Lower lobe of right lung (tissue), 2 donors: ENCODE measurements at places on chromosomes 7 and 10. TPM values are rescaled to one million over a fixed set of nuclear protein-coding genes. Genes with fewer than 3 reads are reported as not detected.

GRCh38 chr7:143419880-143420279 is 11.2 kb upstream of the EPHA1 start:
- H3K4me1 ChIP-seq: peaks cover 6% of the 10 kb centered on the region
- no peak overlapping the region for H3K27ac ChIP-seq
- H3K27me3 ChIP-seq: no peaks in the 10 kb centered on the region
- no peak for DNase-seq
- H3K4me3 ChIP-seq: no peak overlapping the region

DNA sequence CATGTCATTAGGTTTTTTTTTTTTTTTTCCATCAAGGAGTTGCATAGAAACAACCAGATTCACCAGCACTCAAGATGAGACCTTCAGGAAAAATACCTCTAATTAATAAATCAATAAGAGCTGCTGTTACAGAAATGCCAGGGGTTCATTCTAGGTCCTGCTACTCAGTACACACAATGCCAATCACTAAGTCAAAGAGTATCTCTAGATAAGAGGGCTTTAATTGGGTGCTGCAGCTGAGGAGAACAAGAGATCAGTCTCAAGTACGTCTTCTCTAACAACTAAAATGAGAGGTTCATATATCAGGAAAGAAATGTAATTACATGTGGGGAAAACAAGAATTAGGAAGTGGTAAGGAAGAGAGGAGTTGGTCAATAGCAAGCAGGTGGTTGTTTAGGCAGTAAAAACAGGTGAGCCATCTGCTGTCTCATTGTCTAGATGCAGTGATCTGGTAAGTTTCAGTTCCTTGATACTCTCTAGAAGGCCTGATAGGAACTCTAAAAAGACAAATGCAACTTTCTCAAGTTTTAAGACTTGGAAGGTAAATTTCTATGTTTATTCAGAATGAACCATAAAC is 272.9 kb upstream of the ZWINT start:
- H3K4me1 ChIP-seq: no peaks in the 10 kb centered on the region
- no peak for DNase-seq
- no peak overlapping the region for H3K27ac ChIP-seq
- no peaks in the 10 kb centered on the region for H3K27me3 ChIP-seq
- no peak overlapping the region for H3K4me3 ChIP-seq
- no peaks in the 10 kb centered on the region for H3K36me3 ChIP-seq

- no peaks in the 10 kb centered on the region for H3K27me3 ChIP-seq
- H3K4me1 ChIP-seq: no peaks in the 10 kb centered on the region
- DNase-seq: peak; percentile 51
- H3K36me3 ChIP-seq: peaks cover 51% of the 10 kb centered on the region
These were observed 112.0 kb downstream of the NEURL1 start for GRCh38 chr10:103605359-103606096.

GRCh38 chr10:69315610-69316312 is 37.5 kb downstream of the HK1 start:
- H3K36me3 ChIP-seq: no peaks in the 10 kb centered on the region
- H3K27me3 ChIP-seq: no peaks in the 10 kb centered on the region
- H3K4me3 ChIP-seq: no peak overlapping the region

- H3K36me3 ChIP-seq: peaks cover 5% of the 10 kb centered on the region
- no peak overlapping the region for H3K4me3 ChIP-seq
- H3K4me1 ChIP-seq: peaks cover 79% of the 10 kb centered on the region
- no peak overlapping the region for H3K27ac ChIP-seq
- no peaks in the 10 kb centered on the region for H3K27me3 ChIP-seq
These were observed 128.4 kb downstream of the NRBF2 start for GRCh38 chr10:63261496-63261895.

- no peak for DNase-seq
- no peak overlapping the region for H3K4me3 ChIP-seq
- no peaks in the 10 kb centered on the region for H3K4me1 ChIP-seq
- H3K36me3 ChIP-seq: no peaks in the 10 kb centered on the region
- H3K27me3 ChIP-seq: no peaks in the 10 kb centered on the region
These were observed 319.0 kb downstream of the DGKB start for GRCh38 chr7:14583518-14583917.

DNA sequence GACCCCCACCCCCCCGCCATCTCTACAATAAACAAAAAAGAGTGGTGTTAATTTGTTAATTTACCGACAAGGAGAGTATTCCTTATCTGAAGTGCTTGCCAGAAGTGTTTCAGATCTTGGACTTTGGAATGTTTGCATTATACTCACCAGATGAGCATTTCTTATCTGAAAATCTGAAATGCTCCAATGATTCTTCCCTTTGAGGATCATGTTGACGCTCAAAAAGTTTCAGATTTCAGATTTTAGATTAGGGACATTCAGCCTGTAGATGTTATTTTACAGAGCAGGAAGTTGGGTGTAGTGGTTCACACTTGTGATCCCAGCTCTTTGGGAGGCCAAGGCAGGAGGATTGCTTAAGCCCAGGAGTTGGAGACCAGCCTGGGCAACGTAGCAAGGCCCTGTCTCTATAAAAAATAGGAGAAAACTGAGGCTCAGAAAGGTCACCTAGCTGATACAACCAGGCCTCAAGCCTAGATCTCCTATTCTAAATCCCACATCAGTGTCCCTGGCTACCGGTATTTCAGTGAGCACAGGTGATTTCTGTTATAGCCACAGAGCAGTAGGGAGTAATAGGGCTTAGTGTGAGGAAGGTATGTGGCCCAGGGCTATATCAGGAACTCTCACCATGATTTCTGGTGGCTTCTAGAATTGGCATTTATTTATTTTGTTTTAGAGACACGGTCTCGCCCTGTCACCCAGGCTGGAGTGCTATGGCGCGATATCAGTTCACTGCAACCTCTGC is 35.4 kb downstream of the TMEM120A start:
- H3K36me3 ChIP-seq: peaks cover 75% of the 10 kb centered on the region
- DNase-seq: no peak
- H3K4me3 ChIP-seq: no peak overlapping the region
- peak overlapping the region; percentile 27 for H3K27ac ChIP-seq

GRCh38 chr10:31929261-31930022 is 811 bp upstream of the ARHGAP12 start:
- peak; percentile 68 for DNase-seq
- H3K27me3 ChIP-seq: no peaks in the 10 kb centered on the region
- H3K4me3 ChIP-seq: peak overlapping the region; percentile 81

DNA sequence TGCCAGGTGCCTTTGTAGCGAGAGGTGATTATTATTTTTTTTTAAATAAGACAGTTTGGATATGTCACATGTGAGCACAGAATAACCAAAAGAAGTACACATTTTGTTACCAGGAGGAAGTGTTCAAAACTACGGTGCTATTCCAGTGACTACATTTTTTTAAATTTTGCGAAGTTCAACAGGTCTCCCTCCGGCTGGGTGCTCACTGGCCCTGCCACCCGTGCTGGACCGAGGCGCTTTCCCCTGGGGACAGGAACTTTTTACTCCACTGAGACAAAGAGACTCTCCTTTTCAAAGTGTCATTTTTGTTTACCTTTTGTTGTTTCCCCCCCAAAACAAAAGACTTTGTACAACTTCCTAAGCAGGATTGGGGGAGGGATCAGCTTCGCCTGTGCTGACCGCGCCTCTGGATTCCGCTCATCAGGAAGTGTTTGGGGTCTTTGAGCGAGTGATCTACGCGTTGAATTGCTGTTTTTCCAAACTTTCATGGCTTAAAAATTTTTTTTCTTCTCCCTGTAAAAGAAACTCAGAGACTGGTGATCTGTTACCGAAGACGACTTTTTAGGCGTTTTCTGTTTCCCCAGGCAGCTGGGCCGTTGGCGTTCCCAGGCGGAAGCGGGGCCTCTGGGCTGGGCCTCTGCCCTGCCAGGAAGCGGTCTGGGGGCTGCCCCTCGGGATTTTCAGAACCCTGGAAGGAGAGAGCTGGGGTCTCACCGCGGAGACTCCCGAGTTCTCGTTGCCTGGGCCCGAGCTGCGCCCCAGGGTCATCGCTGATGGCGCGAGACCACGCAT is 7.2 kb downstream of the EN2 start:
- H3K27me3 ChIP-seq: peaks cover 100% of the 10 kb centered on the region
- H3K4me3 ChIP-seq: no peak overlapping the region
- H3K27ac ChIP-seq: no peak overlapping the region
- peaks cover 35% of the 10 kb centered on the region for H3K4me1 ChIP-seq

DNA sequence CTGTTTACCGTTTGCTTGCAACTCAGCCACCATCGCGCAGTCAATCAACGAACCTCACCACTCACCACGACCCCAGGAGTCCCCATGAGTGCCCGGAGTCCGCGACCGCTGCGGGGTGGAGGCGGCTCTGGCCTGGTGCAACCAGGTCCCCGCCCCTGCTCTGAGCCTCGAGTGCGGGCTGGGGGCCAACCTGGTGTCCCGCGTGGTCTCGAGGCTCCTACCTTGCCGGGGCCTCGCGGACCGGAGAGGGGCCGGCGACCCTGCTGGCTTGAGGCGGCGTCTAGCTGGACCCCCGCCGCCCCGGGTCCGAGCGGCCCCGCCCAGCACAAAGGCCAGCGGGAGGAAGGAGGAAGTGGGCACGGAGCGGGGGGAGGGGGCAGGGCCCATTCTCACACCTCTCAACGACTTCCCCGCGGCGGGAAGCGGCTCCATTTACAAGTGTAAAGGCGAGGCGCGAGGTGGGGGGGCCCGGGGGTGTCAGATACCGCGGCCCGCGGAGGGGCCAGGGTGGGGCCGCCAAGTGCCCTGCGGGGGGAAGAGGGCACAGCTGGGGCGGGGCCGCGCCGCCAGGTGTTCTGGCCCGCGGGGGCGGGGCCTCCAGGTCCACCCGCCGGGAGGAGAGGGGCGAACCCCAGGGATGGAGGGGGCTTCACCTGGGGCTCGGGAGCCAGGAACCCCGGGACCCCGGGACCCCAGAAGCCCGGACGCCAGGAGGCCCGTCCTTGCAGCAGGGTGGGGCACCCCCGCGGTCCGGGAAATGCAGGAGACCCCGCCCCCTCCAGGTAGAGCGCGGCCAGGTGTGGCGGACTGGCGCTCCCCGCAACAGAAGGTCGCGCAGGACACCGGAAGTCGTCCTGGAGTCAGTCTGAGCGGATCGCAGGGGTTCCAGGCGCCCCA is 8.6 kb downstream of the CTBP2 start:
- peak overlapping the region; percentile 61 for H3K27ac ChIP-seq
- H3K27me3 ChIP-seq: no peaks in the 10 kb centered on the region
- H3K36me3 ChIP-seq: no peaks in the 10 kb centered on the region
- peak overlapping the region; percentile 46 for H3K4me3 ChIP-seq
- peak; percentile 81 for DNase-seq
- H3K4me1 ChIP-seq: peaks cover 94% of the 10 kb centered on the region

DNA sequence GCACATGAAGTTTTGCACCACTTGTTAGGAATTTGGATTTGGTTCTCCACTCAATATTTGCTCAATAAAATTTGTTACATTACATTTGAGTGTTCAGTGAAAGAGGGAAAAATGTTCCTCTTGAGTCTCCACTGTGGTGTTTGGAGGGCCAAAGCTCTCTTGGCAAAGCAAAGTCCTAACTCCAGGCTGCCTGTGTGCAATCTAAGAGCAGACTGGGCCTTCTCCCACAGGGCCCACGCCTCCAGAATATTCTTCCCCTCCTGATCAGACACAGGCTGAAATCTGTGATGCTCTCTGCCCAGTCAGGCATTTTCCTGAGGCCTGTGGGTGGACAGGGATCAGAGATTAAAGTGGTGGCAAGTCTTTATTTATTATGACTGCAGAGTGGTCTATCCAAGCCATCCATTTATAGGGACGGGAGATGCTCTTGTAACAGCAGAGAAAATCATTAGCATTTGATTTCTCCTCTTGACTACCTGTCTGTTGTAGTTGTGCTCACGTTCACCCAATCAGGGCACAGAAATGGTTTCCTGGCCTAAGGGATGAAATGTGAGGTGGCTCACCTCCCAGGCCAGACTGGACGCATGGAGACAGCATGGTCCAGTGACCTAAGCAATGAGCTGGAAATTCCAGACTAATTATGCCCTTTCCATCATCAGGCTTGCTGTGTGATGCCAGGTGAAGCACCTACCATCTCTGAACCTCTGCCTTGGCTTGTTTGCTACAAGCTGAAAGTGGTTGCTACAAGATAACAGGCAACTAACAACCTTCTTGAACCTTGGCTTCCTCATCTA is 147.1 kb upstream of the NRBF2 start:
- no peaks in the 10 kb centered on the region for H3K27me3 ChIP-seq
- no peaks in the 10 kb centered on the region for H3K36me3 ChIP-seq
- no peak overlapping the region for H3K27ac ChIP-seq

GRCh38 chr7:146926841-146927240 is 810.2 kb downstream of the CNTNAP2 start:
- H3K27me3 ChIP-seq: no peaks in the 10 kb centered on the region
- no peak overlapping the region for H3K27ac ChIP-seq
- DNase-seq: no peak
- H3K36me3 ChIP-seq: no peaks in the 10 kb centered on the region

DNA sequence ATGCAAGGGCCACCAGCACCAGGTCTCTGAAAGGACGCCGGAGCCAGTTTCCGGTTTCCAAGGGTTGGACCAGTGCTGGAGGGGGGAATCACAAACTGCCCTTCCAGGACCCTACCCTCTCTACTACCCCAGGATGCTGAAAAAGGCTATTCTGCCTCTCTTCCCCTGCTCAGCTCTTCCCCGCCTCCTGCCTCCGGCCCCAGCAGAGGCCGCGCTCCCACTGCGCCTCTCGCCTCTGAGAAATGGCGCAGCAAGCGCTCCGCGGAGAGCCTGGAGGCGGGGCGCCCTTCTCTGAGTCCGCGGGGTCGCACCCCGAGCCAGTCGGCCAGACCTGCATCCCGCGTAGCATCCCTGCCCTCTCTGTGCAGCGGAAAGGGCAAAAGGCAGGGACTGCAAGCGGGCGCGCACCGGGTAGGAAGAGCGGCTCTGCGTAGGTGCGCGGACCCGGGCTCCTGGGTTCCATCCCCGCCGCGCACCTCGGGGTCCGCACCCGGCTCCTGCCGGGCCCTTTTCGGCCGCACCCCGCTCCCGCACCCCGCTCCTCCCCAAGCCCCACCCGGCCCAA is 476 bp upstream of the RET start:
- peak overlapping the region; percentile 45 for H3K4me3 ChIP-seq
- peaks cover 5% of the 10 kb centered on the region for H3K4me1 ChIP-seq
- no peak overlapping the region for H3K27ac ChIP-seq
- H3K27me3 ChIP-seq: peaks cover 56% of the 10 kb centered on the region
- H3K36me3 ChIP-seq: no peaks in the 10 kb centered on the region
- DNase-seq: no peak

DNA sequence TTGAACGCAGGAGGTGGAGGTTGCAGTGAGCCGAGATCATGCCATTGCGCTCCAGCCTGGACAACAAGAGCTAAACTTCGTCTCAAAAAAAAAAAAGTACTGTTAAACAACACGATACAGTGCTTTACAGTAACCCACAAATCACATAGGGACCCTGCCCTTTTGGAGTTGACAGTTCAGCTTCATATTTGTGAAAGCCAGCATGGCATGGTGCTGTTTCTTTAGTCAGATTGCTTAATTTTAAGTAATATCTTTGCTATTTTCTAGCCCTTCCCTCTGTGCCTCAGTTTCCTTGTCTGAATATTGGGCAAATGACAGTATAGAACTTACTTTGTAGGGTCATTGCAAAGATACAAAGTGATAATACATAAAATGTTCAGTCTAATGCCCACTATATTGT is 4.9 kb downstream of the CDC123 start:
- H3K4me1 ChIP-seq: peaks cover 18% of the 10 kb centered on the region
- H3K36me3 ChIP-seq: peaks cover 63% of the 10 kb centered on the region
- no peaks in the 10 kb centered on the region for H3K27me3 ChIP-seq
- H3K4me3 ChIP-seq: no peak overlapping the region

OPN1SW gene
- not detected for total RNA-seq

AOC1 gene
- total RNA-seq: 1.7 TPM

STEAP1 gene
- total RNA-seq: 8.2 TPM

TMEM196 gene
- not detected for total RNA-seq

CHN2 gene
- total RNA-seq: 14.2 TPM

TMEM139 gene
- total RNA-seq: 25.9 TPM

NAMPT gene
- total RNA-seq: 177 TPM
